ENCODE measurements at places on chromosomes 5 and 9.

- no peak for DNase-seq
Observed at GRCh38 chr5:33166522-33166921, 274.2 kb upstream of the TARS1 start.

- no peak for DNase-seq
Observed at GRCh38 chr9:107338911-107339659, 56.0 kb downstream of the RAD23B start.

DNA sequence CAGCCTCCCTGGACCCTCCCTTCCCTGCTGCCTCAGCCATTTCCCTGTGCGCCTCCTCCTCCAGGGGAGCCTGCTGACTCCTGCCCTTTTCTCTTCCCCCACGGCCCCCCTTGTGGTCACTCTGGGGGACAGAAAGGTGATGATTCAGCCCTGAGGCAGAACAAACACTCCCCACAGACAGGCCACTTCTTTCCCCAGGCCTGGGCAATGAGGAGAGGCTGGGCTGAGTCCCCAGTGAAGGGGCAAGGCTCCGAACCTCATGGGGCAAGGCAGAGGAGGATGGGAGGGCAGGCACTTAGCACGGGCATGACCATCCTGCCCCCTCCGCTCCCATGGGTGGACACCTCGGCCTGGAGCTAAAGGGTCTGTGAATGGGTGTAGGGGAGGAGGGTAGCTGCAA, 21.0 kb downstream of the CSF1R start:
- no peak for DNase-seq

GRCh38 chr9:79301085-79301484, 270.7 kb upstream of the TLE4 start:
- no peak for DNase-seq

DNA sequence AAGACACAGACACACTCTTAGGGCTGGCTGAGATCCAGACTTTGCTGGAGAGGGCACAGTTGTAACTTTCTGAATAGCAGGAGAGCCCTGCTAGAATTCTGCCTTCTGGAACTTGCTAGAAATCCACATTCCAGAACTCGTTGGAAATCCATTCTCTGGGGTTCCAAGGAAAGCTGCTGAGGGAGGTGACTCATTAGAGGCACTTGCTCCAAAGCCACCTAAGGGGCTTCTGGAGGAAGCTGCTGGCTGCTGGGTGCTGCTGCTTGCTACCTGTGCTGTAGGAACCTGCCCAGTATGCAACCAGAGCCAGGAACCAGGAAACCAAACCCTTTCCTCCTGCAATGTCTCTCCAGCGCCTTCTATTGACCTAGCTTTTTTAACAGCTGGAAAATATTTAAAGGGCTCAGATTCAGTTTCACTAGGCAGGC, 4.1 kb upstream of the TLE4 start:
- DNase-seq, result no peak

GRCh38 chr9:99173570-99174504, 47.9 kb downstream of the ALG2 start:
- no peak for DNase-seq

Data from stimulated activated CD8-positive, alpha-beta memory T cell treated with anti-CD3 and anti-CD28 coated beads, Interleukin-7, amount 100 ng/mL, for 1 hour (primary cell).